Endothelial cell (in vitro differentiated cells): ENCODE measurements at places on chromosomes 11 and 22. TPM values are rescaled to one million over a fixed set of nuclear protein-coding genes. Genes with fewer than 3 reads are reported as not detected.

Gene OR5L1
- not detected for total RNA-seq

DNA sequence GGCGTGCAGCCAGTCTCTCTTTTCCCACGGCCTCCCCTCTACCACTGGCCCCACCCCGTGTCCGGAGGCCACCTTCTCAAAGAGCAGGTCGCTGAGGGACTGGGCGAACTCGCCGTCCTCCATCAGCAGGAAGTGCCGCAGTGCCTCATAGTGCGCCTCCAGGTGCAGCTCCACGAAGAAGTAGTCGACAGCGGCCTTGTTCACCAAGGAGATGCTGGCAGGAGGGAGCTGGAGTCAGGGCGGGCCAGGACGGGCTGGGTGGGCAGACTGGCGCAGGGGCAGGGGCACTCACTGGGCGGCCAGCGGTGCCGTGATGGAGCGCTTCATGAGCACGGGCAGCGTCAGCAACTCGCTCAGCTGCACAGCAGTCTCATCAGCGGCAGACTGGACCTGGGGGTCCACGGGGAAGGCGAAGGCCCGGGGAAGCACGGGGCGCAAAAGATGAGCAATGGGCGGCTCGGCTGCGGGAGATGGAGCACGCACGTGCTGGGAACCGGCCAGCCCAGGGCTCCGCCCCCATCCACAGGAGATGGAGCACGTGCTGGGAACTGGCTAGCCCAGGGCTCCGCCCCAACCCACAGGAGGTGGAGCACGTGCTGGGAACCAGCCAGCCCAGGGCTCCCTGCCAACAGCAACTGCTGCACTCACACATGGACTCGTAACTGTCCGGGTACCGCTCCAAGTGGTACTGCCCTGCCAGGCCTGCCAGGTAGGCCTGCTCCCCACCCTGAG is 18.4 kb downstream of the SELENOO start:
- H3K27ac ChIP-seq, result no peak overlapping the region
- H3K27me3 ChIP-seq, result peaks cover 12% of the 10 kb centered on the region

DNA sequence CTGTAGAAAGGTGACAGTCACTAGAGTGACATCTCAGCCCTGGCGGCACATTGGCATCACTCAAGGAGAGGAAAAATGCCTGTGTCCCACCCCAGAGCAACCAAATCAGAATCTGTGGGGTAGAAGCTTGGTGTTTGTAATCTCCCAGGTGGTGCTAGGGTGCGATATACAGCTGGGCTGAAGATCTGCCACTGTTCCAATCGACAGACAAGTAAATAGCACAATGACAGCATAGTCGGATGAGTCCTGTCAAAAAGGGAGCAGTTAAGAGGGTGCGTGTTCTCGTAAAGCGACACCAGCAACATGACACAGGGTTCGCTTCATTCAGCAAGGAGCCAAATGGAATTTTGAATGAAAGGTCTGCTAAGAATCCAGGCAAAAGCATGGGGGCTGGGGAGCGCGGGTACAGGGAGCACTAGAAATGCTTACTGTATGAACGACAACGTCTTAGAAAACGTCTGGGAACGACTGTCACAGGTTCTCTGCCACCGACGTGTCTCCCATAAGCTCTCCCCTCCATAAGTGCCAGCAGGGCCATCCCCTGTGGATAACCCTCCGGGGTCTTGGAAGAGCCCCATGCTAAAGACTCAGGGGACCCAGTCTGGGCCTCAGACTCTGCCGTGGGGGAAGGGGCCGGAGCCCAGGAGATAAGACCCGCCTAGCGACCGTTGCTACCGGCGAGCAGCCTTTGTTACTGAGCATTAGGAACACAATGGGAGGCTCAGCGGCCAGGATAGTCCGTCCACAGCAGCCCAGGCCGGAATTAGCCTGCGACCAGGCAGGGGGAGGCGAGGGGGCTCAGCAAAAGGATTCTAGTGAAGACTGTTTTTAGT is 20.8 kb downstream of the ADA2 start:
- peaks cover 13% of the 10 kb centered on the region for H3K27me3 ChIP-seq
- DNase-seq, result peak; percentile 80
- peaks cover 41% of the 10 kb centered on the region for H3K4me1 ChIP-seq
- H3K27ac ChIP-seq, result peak overlapping the region; percentile 99

- no peak for DNase-seq
- peaks cover 2% of the 10 kb centered on the region for H3K27me3 ChIP-seq
- no peak overlapping the region for H3K27ac ChIP-seq
- no peak overlapping the region for H3K4me3 ChIP-seq
- peaks cover 12% of the 10 kb centered on the region for H3K36me3 ChIP-seq
Observed at GRCh38 chr11:8754241-8754640, 71.6 kb downstream of the RPL27A start.

GRCh38 chr22:30000566-30000965 is 79.7 kb upstream of the HORMAD2 start:
- peaks cover 3% of the 10 kb centered on the region for H3K4me1 ChIP-seq
- H3K36me3 ChIP-seq, result peaks cover 15% of the 10 kb centered on the region
- H3K27me3 ChIP-seq, result no peaks in the 10 kb centered on the region
- DNase-seq, result no peak
- H3K4me3 ChIP-seq, result no peak overlapping the region

DNA sequence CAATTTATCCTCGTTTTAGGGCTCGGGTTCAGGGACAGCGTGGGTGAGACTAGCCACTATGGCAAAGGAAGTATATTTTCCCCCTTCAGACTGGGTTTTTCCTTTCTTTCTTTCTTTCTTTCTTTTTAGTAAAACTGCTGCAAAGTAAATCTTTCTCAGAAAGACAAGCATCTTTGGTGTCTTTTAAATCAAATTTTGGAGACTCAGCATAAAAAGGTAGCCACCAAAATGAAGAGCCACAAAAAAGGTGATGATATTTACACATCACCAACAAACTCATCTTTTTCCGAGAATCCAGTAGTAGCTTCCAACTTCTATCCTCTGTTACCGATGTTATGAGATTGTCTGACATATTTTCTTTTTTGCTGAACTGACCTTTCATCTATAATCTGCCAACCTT is 88.6 kb downstream of the MPPED2 start:
- DNase-seq, result no peak
- peaks cover 62% of the 10 kb centered on the region for H3K4me1 ChIP-seq
- H3K27me3 ChIP-seq, result no peaks in the 10 kb centered on the region
- H3K36me3 ChIP-seq, result peaks cover 26% of the 10 kb centered on the region
- no peak overlapping the region for H3K27ac ChIP-seq
- H3K4me3 ChIP-seq, result no peak overlapping the region

GRCh38 chr22:32564170-32565001 is 89.8 kb downstream of the FBXO7 start:
- H3K4me1 ChIP-seq, result peaks cover 7% of the 10 kb centered on the region
- H3K27me3 ChIP-seq, result peaks cover 8% of the 10 kb centered on the region
- H3K4me3 ChIP-seq, result no peak overlapping the region
- H3K36me3 ChIP-seq, result no peaks in the 10 kb centered on the region
- H3K27ac ChIP-seq, result no peak overlapping the region
- DNase-seq, result no peak

DNA sequence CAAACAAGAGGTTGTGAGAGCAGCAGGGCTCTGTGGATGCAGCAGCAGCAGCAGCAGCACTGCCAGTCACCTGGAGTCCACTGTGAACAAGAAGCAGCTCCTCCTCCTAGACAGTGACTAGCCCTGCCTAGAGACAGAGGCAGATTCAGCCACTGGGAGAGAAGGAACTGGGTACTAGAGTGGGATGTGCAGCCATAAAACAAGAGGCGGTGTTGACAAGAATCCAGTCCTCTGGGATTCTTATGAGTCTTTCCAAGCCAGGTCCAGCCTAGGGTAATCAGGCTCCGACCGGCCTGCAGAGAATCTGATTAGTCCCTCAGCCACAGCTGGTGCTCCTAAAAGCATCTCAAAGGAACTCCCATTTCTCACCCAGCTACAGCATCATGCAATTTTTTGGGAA is 83.9 kb upstream of the USP47 start:
- H3K27ac ChIP-seq, result no peak overlapping the region
- H3K36me3 ChIP-seq, result no peaks in the 10 kb centered on the region
- no peaks in the 10 kb centered on the region for H3K27me3 ChIP-seq
- no peak for DNase-seq
- H3K4me3 ChIP-seq, result no peak overlapping the region
- no peaks in the 10 kb centered on the region for H3K4me1 ChIP-seq

GRCh38 chr11:6390718-6391469 is 620 bp downstream of the SMPD1 start:
- no peaks in the 10 kb centered on the region for H3K36me3 ChIP-seq
- H3K27ac ChIP-seq, result no peak overlapping the region
- no peak for DNase-seq
- peaks cover 13% of the 10 kb centered on the region for H3K27me3 ChIP-seq

GRCh38 chr22:48407256-48407955 is 1420.3 kb downstream of the BRD1 start:
- H3K27ac ChIP-seq, result no peak overlapping the region
- H3K27me3 ChIP-seq, result no peaks in the 10 kb centered on the region
- H3K4me3 ChIP-seq, result no peak overlapping the region
- no peaks in the 10 kb centered on the region for H3K36me3 ChIP-seq
- H3K4me1 ChIP-seq, result no peaks in the 10 kb centered on the region
- DNase-seq, result no peak

Gene OR52B2
- total RNA-seq, result not detected

DNA sequence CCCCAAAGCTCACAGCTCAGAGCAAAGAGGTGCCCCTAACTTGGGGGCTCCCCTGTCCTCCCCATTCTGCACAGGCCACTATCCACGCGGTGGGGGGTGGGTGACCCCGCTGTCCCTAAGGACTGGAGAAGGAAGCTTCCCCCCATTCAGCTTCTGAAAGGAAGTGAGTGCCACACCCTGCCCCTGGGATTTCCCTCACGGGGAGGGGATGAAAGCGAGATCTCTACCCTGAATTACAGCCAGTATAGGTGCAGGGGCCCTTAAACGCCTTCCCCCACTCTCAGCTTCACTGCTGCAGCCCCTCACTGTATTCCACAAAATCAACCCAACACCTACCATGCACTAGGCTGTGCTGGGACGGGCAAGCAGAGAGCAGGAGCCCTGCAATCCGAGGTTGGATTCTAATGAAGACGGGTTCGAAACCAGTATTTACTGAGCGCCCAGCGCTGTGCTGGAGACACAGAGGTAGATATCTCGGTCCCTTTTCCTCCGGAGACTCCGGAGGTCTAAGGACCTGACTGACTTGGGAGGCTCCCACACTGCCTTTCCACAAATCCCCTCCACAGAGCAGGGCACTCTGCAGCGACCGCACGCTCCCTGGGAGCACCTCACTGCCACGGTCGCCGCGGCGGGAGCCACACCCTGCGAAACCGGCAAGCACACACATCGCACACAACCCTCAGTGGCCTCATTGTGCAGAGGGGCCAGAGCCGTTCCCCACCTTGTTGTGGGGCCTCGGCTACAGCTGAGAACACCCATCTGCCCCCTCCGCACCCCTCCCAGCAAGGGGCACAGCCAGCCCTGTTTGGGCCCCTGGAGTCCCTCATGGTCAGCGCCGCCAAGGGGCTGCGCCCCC is 1.8 kb downstream of the AHNAK start:
- no peak for DNase-seq
- H3K27ac ChIP-seq, result no peak overlapping the region
- peak overlapping the region; percentile 96 for H3K4me3 ChIP-seq
- H3K4me1 ChIP-seq, result peaks cover 31% of the 10 kb centered on the region
- peaks cover 7% of the 10 kb centered on the region for H3K36me3 ChIP-seq
- H3K27me3 ChIP-seq, result peaks cover 44% of the 10 kb centered on the region

GRCh38 chr11:135023499-135023898 is 611.5 kb upstream of the B3GAT1 start:
- no peak overlapping the region for H3K27ac ChIP-seq
- no peaks in the 10 kb centered on the region for H3K36me3 ChIP-seq
- peaks cover 2% of the 10 kb centered on the region for H3K27me3 ChIP-seq
- DNase-seq, result no peak
- H3K4me1 ChIP-seq, result no peaks in the 10 kb centered on the region

GRCh38 chr11:86175191-86175590 is 69.4 kb upstream of the EED start:
- DNase-seq, result no peak
- no peak overlapping the region for H3K27ac ChIP-seq
- no peak overlapping the region for H3K4me3 ChIP-seq
- H3K4me1 ChIP-seq, result peaks cover 10% of the 10 kb centered on the region
- no peaks in the 10 kb centered on the region for H3K36me3 ChIP-seq
- H3K27me3 ChIP-seq, result no peaks in the 10 kb centered on the region

DNA sequence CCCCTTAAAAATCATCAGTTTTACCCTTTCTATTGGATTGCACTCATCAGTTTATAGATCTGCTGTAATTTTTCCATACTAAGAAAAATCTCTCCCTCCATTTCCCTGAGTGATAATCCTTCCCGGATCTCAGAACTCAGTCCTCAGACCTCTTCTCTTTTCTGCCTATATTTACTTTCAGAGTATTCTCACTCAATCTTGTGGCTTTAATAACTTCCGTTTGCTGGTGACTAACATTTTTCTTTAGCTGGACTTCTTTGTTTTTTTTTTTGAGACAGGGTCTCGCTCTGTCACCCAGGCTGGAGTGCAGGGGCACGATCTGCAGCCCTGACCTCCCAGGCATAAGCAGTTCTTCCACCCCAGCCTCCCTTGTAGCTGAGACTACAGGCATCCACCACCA is 10.4 kb downstream of the ATXN10 start:
- H3K36me3 ChIP-seq, result no peaks in the 10 kb centered on the region
- no peak for DNase-seq
- H3K4me1 ChIP-seq, result no peaks in the 10 kb centered on the region
- no peak overlapping the region for H3K27ac ChIP-seq
- H3K4me3 ChIP-seq, result no peak overlapping the region

- DNase-seq, result no peak
- peaks cover 5% of the 10 kb centered on the region for H3K27me3 ChIP-seq
- H3K4me1 ChIP-seq, result no peaks in the 10 kb centered on the region
- H3K4me3 ChIP-seq, result no peak overlapping the region
- H3K36me3 ChIP-seq, result no peaks in the 10 kb centered on the region
Observed at GRCh38 chr22:18013436-18013835, 10.9 kb downstream of the MICAL3 start.

GRCh38 chr22:31227186-31227585 is 15.1 kb downstream of the LIMK2 start:
- H3K4me3 ChIP-seq, result no peak overlapping the region
- peaks cover 37% of the 10 kb centered on the region for H3K36me3 ChIP-seq
- no peak for DNase-seq
- no peak overlapping the region for H3K27ac ChIP-seq

DNA sequence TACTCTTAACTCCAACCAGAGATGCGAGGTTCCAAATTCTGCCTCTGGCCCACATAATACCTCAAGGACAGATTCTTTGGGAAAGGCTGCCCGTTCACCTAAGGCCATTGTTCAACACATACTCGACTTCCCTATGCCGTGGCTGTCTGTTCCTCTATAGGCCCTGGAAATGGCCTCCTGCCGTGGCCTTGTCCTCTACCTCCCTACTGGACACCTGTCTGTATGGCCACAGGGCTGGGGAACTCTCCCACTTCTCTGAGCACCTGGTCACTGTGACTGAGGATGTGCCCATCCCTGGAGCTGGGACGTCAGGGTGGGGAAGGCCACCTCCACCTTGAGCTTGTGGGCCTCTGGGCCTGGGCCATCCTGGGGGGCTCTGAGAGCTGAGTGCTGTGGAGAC is 340.5 kb upstream of the B3GAT1 start:
- H3K4me1 ChIP-seq, result no peaks in the 10 kb centered on the region
- peaks cover 2% of the 10 kb centered on the region for H3K27me3 ChIP-seq
- H3K27ac ChIP-seq, result no peak overlapping the region
- H3K36me3 ChIP-seq, result no peaks in the 10 kb centered on the region
- DNase-seq, result no peak

Gene SLC22A9
- total RNA-seq, result not detected

Gene CFAP300
- not detected for total RNA-seq
